ENCODE measurements at places on chromosomes 5 and 9.

- no peak for DNase-seq
Measured at GRCh38 chr5:174340226-174340625, 294.7 kb downstream of the NSG2 start.

DNA sequence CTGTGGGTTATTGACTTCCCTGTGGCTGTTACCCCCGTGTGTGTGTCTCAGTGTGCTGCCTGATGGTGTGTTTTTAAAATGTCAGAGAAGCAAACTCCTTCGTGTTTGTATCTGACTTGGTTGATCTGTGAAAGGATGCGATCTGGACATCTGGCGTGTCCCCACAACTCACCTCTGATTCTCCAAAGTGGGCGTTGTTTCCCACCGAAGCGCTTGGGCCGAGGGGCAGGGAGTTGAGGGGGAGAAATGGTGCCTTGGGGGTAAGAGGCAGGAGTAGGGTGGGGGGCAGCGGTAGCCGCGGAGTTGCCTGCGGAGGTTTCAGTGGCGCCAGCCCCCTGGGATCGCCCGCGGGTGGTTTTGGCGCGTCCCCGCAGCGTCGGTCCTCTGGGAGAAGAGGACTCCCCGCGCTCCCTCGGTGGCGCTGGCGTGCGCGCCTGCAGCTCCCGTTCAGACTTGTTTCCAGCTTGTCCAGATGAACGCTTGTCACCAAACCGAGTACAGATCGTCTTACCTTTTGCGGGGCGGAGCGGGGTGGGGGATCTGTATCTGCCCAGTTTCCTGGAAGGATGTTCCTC lies 1.1 kb downstream of the MAST4 start:
- no peak for DNase-seq

DNA sequence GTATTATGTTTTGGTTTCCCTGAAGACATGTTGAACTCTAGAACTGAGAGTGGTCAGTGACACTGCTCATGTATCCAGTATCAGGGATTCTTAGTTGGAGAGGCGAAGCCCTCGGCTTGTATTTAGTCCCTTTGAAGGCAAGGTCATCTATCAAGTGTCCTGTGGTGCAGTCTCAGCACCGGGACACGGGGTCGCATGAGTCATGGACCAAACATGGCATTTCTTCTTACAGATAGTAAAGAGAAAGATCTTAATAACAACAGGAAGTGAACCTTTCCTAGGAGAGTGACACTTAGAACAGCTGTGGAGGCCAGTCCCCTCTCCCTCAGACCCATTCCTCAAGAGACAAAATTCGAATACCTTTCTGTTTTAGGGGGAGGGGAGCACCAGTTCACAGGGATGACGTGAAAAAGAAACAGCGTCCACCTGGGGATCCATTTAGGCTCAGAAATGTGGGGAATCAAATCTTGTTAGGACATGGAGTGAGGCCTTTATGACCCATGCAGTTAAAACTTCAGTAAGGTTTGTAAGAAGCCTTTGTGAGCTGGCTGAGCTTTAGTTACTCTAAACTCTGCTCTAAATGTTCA lies 86.5 kb downstream of the ADGRV1 start:
- no peak for DNase-seq

GRCh38 chr5:40364441-40364840 lies 315.3 kb upstream of the PTGER4 start:
- no peak for DNase-seq

DNA sequence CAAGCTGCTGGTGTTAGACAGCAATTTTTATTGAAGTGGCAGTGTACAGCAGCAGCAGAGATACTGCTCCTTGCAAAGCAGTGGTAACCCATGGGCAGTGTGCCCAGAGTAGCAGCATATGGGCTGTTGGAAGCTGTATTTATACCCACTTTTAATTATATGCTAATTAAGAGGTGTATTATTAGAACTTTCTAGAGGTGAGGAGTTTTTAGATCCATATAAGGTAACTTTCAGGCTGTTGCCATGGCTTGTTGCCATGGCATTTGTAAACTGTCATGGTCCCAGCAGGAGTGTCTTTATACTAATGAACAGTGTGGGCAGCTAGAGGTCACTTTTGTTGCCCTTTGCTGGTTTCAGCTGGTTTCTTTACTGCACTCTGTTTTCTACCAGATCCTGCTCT lies 3.7 kb upstream of the PJA2 start:
- no peak for DNase-seq

- no peak for DNase-seq
Measured at GRCh38 chr9:4010309-4010708, 289.6 kb downstream of the GLIS3 start.

GRCh38 chr5:141903261-141903660 lies 20.4 kb upstream of the DELE1 start:
- DNase-seq, result no peak

GRCh38 chr9:93693129-93693528 lies 116.7 kb downstream of the PHF2 start:
- DNase-seq, result no peak

DNA sequence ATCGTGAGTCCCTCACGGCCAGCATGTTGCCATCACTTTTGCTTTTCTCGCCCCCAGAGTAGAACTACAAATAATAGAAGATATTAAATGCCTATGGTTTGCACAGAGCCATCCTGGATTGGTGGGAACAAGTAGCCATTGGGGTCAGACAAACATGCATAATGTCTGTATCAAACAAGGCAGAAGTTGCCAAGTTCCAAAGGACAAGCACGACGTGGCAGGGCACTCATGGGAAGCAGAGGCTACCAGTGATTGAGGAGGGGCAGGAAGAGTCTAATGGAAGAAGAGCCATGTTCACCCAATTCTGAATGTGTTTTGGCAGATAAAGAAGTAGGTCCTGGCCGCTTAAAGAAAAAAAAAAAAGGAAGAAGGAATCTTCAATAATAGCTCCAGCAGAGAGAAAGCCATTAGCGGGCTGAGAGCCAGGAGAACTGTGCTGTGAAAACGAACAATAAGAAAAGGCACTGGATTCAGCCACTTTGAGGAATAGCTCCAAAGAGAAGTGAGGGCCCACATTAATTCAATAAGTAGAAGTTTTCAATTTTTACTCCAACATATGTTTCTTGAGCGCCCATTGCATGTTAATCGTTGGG lies 153.7 kb upstream of the ADCY2 start:
- DNase-seq, result no peak

GRCh38 chr5:123421773-123422172 lies 1.4 kb downstream of the CEP120 start:
- no peak for DNase-seq

DNA sequence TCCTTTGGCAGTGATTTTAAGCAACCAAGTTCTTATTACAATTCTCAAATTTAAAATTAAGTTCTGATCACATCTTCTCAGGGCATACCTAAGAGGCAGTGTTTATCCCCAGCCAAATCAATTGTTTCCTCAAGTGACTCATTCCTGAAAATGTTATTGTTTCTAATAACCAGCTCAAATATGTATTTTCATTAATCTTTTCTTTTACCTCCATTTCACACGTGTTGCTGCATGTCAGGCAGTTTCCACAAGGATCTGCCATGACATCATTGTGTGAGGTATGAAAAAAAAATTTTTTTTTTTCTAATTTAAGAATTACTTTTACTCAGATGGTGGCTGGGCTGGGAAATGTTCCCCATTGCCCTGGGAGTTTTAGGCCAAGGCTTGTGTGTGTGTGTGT lies 113.0 kb upstream of the NTRK2 start:
- no peak for DNase-seq

DNA sequence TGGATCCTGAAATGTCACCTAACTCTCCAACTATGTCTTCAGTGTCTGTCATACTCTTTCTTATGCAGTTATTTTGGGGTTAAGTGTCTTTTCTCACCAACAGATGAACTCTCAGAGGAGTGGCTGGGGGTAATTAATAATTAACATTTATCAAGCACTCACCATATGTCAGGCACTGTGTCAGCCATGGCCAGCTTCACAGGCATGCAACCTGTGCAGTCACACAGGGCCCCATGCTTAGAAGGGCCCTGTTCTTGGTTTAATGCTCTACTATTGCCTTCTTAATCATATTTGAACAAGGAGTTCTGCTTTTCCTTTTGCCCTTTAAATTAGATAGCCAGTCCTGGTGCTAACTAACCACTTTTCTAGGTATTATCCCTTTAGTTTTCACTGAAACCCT lies 3.4 kb upstream of the GRPEL2 start:
- DNase-seq, result no peak

- DNase-seq, result no peak
Measured at GRCh38 chr5:107950776-107951175, 280.0 kb upstream of the EFNA5 start.

- DNase-seq, result no peak
Measured at GRCh38 chr5:61779743-61780142, 447.7 kb downstream of the ZSWIM6 start.

GRCh38 chr9:110006657-110007056 lies 201.3 kb downstream of the C9orf152 start:
- no peak for DNase-seq

GRCh38 chr9:127498298-127498697 lies 47.0 kb downstream of the LRSAM1 start:
- DNase-seq, result no peak

- DNase-seq, result no peak
Measured at GRCh38 chr9:119588874-119589744, 219.9 kb upstream of the BRINP1 start.

- DNase-seq, result no peak
Measured at GRCh38 chr9:88421348-88421747, 33.1 kb downstream of the SPIN1 start.

DNA sequence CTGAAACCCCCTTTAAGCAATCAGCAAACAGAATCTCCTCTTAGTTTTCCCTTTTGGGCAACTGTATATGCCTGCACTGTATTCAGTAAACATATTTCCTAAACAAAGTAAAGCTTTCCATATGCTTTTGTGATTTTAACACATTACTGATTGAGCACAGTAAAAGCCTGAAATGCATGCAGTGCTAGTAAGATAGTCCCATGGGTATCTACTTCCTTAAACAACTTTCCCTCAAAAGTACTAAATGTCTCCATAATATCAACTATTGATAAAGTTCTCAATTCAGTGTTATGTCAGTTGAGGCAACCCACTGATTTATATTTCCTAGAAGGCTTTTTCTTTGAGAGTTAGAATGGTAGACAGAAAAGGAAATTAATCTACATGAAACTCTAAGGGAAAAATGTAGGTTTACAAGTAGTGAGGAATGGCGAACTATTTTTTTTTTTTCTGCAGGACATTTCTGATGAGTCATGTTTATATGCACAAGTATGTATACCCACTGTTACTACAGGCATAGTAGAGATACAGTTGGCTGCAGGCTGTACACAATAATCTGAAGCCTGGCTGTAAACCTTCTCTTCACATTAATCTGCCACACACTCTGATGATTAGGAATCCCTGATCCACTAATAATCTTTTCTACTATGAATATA lies 31.2 kb upstream of the CEP120 start:
- DNase-seq, result no peak

DNA sequence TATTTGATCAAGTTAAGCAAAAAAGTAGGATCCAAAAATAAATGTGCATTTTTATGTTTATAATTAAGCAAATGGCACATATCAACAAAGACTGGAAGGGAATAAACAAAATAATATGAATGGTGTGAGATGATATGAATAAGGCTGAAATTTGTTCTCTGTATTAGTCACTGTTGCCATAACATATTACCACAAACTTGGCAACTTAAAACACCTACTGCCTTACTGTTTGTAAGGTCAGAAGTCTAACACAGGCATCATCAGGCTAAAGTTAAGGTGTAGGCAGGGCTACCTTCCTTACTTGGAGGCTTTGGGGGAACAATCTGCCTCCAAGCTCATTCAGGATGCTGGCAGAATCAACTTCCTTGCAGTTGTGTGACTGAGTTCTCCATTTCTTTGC lies 19.3 kb downstream of the PGGT1B start:
- no peak for DNase-seq

DNA sequence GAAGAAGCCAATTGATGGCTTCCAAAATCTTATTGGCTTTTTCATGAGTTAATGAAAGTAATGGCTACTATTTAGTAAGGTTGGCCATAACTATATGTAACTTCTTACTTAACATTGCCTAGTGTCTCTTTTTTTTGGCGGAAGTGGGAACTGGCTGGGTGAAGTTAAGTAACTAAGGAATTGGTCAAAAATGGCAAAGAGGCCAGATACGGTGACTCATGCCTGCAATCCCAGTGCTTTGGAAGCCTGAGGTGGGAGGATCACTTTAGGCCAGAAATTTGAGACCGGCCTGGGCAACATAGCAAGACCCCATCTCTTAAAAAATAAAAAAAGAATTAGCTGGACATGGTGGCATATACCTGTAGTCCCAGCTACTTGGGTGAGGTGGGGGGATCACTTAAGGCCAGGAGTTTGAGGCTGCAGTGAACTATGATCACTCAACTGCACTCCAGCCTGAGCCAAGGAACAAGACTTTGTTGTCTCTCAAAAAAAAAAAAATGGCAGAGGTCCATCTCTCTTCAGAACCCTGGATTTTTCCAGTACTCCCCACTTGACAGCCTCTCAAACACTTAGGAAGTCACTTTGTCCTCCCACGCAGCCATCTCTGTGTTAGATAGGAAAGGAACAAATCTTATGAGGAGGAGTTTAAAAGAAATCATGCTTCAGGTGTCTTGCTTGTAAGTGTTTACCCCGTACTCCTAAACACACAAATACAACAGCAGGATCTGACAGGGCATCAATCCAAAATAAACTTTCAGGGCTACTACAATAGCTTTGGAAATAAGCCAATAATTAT lies 75.7 kb downstream of the TEK start:
- DNase-seq, result no peak

- DNase-seq, result no peak
Measured at GRCh38 chr9:136171009-136171800, 33.7 kb downstream of the LHX3 start.

DNA sequence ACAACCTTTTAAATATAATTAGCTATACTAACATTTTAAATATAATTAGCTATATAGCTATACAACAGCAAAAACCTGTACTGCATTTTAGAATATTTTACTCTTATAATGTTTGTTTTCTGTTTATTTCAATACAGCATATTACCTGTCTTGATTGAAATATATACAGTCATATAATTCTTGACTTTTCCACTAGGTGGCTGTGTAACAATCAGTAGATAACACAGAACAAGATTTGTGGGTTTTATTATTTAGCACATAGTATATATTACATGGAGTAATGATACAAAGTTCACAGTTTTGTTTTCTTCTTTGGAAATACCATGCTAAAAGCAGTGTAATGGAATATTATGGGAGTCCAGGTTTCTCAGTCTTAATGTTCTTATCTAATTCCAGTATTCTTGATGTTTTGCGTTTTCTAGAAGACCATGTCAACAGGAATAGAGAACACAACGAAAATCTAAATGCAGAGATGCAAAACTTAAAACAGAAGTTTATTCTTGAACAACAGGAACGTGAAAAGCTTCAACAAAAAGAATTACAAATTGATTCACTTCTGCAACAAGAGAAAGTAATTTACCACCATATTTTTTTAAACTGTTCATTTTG lies 13.3 kb downstream of the HMMR start:
- no peak for DNase-seq

- DNase-seq, result no peak
Measured at GRCh38 chr9:126386088-126386487, 59.5 kb downstream of the MVB12B start.

GRCh38 chr9:105168870-105169319 lies 75.6 kb upstream of the SLC44A1 start:
- DNase-seq, result no peak

DNA sequence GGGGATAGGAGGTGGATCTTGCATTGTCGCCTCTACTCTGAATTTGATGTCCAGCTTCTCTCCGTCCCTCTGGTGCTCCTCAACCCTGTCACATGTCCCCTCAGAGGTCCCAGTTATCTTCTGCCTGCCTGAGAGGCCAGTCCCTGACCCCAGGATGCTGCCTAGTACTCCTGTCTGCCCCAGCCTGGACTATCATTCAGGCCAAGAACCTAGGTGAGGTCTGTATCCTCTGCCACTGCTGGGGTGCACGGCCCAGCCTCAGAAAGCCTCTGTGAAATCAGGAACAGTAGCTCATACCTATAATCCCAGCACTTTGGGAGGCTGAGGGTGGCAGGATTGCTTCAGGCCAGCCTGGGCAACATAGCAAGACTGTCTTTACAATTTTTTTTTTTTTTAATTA lies 8.6 kb downstream of the SPINK4 start:
- DNase-seq, result no peak

Measured in activated CD8-positive, alpha-beta memory T cell treated with anti-CD3 and anti-CD28 coated beads for 48 hours (primary cell).